A549 treated with ZK216348 at 1 μM for 4 hours (cell line): ENCODE measurements at places on chromosomes 11 and 22. TPM values are rescaled to one million over a fixed set of nuclear protein-coding genes. Genes with fewer than 3 reads are reported as not detected.

Gene EXPH5
- total RNA-seq = 0.03 to 0.06 TPM (median 0.04 TPM) in 4 of 5 replicates, not detected in the other

Gene DENND5A
- total RNA-seq = 41.6 to 52.5 TPM (median 43.4 TPM) in 5 replicates

Gene CDC45
- 22.2 to 27.0 TPM (median 24.4 TPM) in 5 replicates for total RNA-seq

Gene ZBTB16
- total RNA-seq = 0.15 to 0.56 TPM (median 0.32 TPM) in 4 of 5 replicates, not detected in the other

Gene PKP3
- total RNA-seq = 23.3 to 42.5 TPM (median 38.8 TPM) in 5 replicates

Gene RGL4
- total RNA-seq = not detected in 5 replicates

Gene C11orf54
- total RNA-seq = 10.2 to 14.7 TPM (median 11.7 TPM) in 5 replicates

Gene OR8G5
- total RNA-seq = not detected in 5 replicates

Gene HPX
- total RNA-seq = 0.42 to 1.9 TPM (median 0.61 TPM) in 5 replicates

Gene MS4A4A
- not detected in 5 replicates for total RNA-seq

Gene KRTAP5-10
- total RNA-seq = not detected in 5 replicates

Gene INSC
- not detected in 5 replicates for total RNA-seq

Gene OLFML1
- total RNA-seq = not detected in 5 replicates

Gene OR2D2
- not detected in 5 replicates for total RNA-seq

Gene MS4A7
- not detected in 5 replicates for total RNA-seq

Gene ACTN3
- total RNA-seq = 0.15 TPM in 1 of 5 replicates, not detected in the others

Gene CFL1
- total RNA-seq = 1,889 to 2,400 TPM (median 2,225 TPM) in 5 replicates

Gene OR52I2
- total RNA-seq = not detected in 5 replicates

Gene DENND6B
- total RNA-seq = 1.6 to 4.3 TPM (median 3.6 TPM) in 5 replicates

Gene DDI1
- not detected in 5 replicates for total RNA-seq

Gene PATE3
- total RNA-seq = not detected in 5 replicates

Gene TALDO1
- total RNA-seq = 387 to 468 TPM (median 402 TPM) in 5 replicates

Gene FEN1
- total RNA-seq = 89.1 to 118 TPM (median 96.6 TPM) in 5 replicates

Gene POTEH
- not detected in 5 replicates for total RNA-seq

Gene FAM227A
- 0.68 to 1.1 TPM (median 0.95 TPM) in 5 replicates for total RNA-seq
